ENCODE measurements at places on chromosomes 7 and 10.

- DNase-seq: no peak
- H3K36me3 ChIP-seq: peaks cover 6% of the 10 kb centered on the region
- no peak overlapping the region for H3K27ac ChIP-seq
Observed at GRCh38 chr10:30013757-30014156, 45.6 kb downstream of the JCAD start.

DNA sequence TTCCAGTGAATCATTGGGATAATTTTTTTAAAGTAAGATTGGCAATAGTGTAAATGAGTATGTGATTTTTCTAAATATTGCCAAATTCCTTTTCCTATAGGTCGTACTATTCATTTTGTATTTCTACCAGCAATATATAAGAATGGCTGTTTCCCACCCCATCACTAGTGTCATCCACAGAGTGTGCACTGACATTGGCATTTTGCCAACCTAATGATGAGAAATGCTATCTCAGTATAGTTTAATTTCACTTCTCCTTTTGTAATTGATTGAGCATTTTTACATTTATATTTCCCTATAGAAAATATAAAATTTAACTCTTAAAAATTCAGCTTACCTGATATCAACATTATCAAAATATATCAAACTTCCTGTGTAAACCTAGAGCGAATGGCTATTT lies 17.6 kb upstream of the TMEM26 start:
- H3K4me3 ChIP-seq: no peak overlapping the region
- H3K27ac ChIP-seq: no peak overlapping the region
- no peak for DNase-seq
- no peaks in the 10 kb centered on the region for H3K27me3 ChIP-seq
- no peaks in the 10 kb centered on the region for H3K36me3 ChIP-seq

DNA sequence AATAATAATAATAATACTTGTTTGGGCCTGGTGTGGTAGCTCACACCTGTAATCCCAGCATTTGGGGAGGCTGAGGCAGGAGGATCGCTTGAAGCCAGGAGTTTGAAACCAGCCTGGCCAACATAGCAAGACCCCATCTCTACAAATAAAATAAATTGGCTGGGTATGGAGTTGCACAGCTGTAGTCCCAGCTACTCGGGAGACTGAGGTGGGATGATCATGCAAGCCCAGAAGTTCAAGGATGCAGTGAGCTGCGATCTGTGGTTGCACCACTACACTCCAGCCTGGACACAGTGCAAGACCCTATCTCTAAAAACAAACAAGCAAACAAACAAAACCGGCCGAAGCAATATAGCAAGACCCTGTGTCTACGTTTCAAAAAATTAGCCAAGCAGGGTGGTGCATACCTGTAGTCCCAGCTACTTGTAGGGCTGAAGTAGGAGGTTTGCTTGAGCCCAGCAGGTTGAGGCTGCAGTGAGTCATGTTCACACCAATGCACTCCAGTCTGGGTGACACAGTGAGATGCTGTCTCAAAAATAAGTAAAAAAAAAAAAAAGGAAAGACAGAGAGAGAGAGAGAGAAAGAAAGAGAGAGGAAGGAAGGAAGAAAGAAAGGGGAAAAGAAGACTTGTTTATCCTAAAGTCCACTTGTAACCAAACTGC lies 85.6 kb upstream of the KDM7A start:
- no peaks in the 10 kb centered on the region for H3K4me1 ChIP-seq
- no peaks in the 10 kb centered on the region for H3K36me3 ChIP-seq
- H3K27me3 ChIP-seq: no peaks in the 10 kb centered on the region
- no peak for DNase-seq

DNA sequence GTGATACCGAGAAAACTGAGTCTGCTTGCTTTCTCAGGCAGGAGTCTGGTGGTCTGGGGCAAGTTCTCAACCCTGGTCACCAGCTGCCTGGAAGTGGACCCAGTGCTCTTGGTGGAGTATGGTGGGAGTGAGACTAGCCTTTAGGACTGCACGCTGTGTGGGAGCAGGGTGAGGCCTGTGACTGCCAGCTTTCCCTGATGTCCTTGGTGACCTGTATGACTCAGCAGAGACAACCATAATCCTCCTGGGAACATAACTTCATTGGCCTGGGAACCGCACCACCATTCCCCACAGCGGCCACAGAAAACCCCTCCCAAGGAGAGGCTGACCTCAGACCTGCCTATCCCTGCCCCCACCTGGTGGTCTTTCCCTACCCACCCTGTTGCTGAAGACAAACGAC lies 139.5 kb upstream of the CHRM2 start:
- H3K27me3 ChIP-seq: no peaks in the 10 kb centered on the region
- H3K36me3 ChIP-seq: no peaks in the 10 kb centered on the region
- H3K4me3 ChIP-seq: no peak overlapping the region
- no peak overlapping the region for H3K27ac ChIP-seq
- H3K4me1 ChIP-seq: no peaks in the 10 kb centered on the region

- H3K27ac ChIP-seq: peak overlapping the region; percentile 72
- peaks cover 4% of the 10 kb centered on the region for H3K36me3 ChIP-seq
- no peak overlapping the region for H3K4me3 ChIP-seq
- DNase-seq: no peak
- peaks cover 23% of the 10 kb centered on the region for H3K4me1 ChIP-seq
Observed at GRCh38 chr7:76304888-76305375, 2.5 kb downstream of the HSPB1 start.

GRCh38 chr10:109418795-109419194 lies 504.5 kb downstream of the XPNPEP1 start:
- no peak for DNase-seq
- no peaks in the 10 kb centered on the region for H3K4me1 ChIP-seq

DNA sequence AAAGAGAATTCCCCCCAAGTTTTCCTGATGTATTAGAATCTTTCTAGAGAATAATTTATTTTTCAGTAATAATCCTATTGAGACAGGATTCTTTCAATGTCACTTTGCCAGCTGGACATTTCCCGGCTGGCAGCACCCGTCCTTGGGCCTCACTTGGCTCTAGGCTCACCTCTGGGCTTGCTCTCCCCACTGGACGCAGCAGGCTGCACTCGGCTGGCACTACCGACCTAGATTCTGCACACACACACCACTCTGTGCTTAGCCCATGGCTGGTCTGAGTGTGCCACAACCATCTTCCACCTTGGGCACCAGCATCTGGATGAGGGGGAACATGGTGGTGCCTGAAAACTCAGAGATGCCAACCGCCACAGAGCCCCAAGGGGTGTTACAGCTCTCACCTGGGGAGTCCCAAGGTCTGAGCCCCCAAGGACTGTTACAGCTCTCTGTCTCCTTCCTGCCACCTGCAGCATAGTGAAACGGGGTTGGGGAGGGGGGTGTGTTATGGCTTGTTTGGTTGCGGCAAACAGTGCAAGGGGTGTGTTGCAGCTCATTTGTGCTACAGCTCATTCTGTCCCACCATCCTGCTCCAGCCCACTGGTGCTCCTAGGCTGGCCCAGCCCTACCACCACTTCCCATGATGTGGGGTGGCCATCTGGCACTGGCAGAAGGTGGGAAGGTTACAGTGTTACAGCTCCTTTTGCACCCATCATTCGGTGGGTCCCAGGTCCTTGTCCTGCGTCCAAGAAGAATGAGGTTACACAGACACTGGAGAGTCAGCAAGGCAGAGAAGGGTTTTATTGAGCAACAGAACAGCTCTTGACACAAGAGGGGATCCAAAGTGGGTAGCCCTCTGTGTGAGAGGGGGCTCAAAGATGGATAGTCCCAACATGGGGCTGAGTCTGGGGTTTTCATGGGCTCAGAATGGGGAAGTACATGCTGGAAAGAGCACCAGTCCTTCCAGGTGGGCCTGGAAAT lies 2.1 kb downstream of the GALNTL5 start:
- DNase-seq: no peak
- no peak overlapping the region for H3K4me3 ChIP-seq
- H3K4me1 ChIP-seq: no peaks in the 10 kb centered on the region
- H3K36me3 ChIP-seq: no peaks in the 10 kb centered on the region

DNA sequence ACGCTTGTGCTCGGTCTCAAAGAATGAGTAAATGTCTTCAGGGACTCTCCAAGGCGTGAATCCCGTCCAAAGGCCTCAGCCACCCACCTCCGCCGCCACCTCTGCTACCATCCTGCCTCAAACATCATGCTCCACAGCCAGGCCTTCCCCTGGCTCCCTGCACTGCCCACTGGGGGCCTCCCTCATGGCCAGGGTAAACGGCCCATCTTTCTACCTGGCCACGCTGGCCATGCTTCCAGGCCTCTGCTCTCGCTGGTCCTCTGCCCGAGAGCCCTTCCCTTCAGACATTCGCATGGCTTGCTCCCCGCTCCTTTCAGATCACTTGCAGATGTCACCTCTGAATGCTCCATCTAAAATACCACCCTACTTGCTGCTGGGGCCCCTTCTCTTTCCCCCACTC lies 40.2 kb downstream of the ZNF783 start:
- H3K4me3 ChIP-seq: no peak overlapping the region
- DNase-seq: no peak
- H3K4me1 ChIP-seq: no peaks in the 10 kb centered on the region
- H3K36me3 ChIP-seq: no peaks in the 10 kb centered on the region
- no peaks in the 10 kb centered on the region for H3K27me3 ChIP-seq

- H3K27ac ChIP-seq: no peak overlapping the region
- H3K36me3 ChIP-seq: no peaks in the 10 kb centered on the region
- no peak overlapping the region for H3K4me3 ChIP-seq
- no peaks in the 10 kb centered on the region for H3K4me1 ChIP-seq
Observed at GRCh38 chr7:95725205-95725604, 47.1 kb upstream of the DYNC1I1 start.

DNA sequence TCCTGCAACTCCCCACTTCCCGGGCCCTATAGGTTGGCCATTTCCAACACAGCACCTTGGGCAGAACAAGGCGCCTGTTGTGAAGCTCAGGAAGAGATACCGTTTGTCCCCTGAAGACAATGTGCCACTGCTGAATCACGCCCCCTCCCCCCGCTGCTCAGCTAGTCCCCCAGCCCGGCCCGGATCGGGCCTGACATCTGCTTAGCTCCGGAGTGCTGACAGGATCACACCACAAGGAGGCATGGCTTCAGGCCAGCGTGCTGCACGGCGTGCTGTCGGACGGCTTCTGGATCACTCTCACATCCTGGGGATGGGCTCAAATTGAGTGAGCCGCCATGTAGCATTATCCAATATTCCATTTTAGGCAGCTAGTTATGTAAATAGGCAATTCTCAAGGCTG lies 62.1 kb upstream of the EFCAB10 start:
- no peak overlapping the region for H3K27ac ChIP-seq
- no peak overlapping the region for H3K4me3 ChIP-seq
- no peak for DNase-seq
- no peaks in the 10 kb centered on the region for H3K36me3 ChIP-seq
- no peaks in the 10 kb centered on the region for H3K27me3 ChIP-seq

DNA sequence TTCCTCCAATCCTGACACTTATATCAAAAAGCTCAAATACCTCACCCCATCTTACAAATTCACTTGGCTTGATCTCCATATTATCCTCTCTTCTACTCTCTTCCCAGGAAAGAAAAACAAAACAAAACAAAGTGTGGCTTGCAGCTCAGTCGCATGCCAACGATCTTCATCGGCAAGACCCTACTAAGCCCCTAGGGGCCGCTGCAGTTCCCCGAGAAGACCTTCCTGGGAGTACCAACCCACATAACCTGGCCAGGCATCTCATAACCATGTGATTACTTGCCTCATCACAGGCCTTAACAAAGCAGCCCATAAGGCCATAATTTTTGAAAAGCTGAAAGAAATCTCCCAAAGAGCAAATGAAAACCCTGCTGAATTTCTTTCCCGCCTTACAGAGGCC lies 103.7 kb downstream of the ZNF92 start:
- H3K27ac ChIP-seq: no peak overlapping the region
- no peaks in the 10 kb centered on the region for H3K27me3 ChIP-seq
- no peaks in the 10 kb centered on the region for H3K36me3 ChIP-seq
- DNase-seq: no peak
- no peaks in the 10 kb centered on the region for H3K4me1 ChIP-seq
- no peak overlapping the region for H3K4me3 ChIP-seq

Measured in Panc1 (cell line).